ENCODE measurements at places on chromosomes 2 and 18.

GRCh38 chr2:215136669-215137328 lies 1.6 kb downstream of the ABCA12 start:
- peak; percentile 33 for DNase-seq

DNA sequence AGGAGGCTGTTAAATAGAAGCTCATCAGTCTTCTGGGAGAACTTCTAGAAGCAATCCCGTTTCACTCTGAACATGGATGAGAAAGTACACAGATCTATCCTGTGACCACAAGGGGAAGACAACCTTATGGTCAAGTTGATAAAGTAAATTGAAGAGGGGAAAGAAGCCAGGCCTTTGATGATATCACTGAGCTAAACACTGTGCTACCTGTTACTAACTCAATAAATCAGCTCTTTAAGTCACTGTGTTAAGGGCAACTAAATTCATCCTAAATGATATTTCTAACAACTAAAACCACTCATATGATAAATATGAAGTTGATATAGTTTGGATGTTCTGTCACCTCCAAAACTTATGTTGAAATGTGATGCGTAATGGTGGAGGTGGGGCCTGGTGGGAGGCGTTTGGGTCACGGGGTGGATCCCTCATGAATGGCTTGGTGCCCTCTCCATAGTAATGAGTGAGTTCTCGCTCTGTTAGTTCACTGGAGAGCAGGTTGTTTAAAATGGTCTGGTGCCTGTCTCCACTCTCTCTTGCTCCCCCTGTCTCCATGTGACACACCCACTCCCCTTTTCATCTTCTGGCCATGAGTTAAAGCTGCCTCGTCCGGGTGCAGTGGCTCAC lies 23.6 kb downstream of the OLA1 start:
- no peak for DNase-seq

- DNase-seq, result no peak
Observed at GRCh38 chr2:142533177-142533576, 344.3 kb upstream of the KYNU start.

DNA sequence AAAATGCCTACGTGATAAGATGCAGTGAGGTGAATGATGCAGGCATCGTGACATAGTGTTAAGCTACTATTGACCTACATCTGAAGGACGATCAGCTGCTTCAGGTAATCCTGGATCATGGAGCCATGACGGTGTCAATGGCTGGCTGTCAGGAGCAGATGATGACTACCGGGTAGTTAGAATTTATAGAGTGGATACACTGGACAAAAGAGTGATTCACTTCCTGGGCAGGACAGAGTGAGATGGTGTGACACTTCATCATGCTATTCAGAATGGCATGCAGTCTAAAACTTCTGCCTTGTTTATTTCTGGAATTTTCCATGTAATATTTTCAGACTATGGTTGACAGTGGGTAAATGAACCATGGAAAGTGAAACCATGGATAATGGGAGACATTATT lies 29.5 kb downstream of the METTL8 start:
- no peak for DNase-seq

- DNase-seq, result no peak
Observed at GRCh38 chr2:140893685-140894084, 1237.1 kb downstream of the LRP1B start.

- no peak for DNase-seq
Observed at GRCh38 chr2:215866606-215867005, 146.7 kb downstream of the MREG start.

DNA sequence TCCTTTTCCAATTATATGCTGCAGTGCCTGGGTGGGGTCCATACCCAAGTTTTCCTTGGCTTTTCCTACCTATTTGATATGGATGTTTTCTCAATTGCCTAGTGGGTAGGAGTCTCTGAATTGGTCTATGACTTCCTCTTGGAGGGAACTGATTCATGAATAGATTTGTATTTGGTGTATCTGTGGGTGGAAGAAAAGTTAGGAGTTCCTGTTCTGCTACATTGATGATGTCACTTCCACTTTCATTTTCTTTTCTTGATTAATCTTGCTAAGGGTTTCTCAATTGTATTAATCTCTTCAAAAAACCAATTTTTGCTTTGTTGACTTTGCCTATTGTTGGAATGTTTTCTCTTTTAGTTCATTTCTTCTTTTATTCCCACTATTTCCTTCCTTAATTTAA lies 37.4 kb upstream of the SLC9A2 start:
- DNase-seq, result no peak

DNA sequence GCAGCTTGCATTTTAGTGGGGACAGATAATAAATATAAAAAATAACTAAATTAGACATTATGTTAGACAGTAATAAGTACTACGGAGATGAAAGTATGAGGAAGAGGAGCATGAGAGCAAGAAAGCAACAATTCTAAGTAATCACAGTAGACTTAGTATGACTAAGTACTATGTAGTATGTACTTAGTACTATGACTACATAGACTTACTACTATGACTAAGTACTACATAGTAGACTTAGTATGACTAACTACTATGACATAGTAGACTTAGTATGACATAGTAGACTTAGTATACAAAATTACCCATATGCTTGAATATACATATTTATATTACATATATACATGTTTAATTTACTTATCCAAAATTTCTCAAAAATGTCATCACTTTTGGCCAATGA lies 29.3 kb downstream of the CDH20 start:
- DNase-seq, result no peak

DNA sequence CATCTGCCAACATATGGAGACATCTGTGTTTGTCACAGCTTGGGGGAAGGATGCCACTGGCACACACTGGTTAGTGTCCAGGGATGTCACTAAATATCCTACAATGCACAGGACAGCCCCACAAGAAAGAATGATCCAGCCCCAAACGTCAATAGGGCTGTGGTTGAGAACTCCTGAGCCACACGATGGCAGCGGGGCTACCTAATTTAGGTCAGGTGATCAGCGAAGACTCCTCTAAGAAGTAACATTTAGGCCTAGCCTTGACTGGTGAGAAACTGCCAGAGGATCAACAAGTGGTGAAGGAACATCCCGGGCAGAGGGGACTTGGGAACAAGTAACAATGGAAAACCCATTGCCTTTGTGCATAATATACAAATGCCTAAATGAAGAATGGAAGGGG lies 5.0 kb upstream of the TGIF1 start:
- DNase-seq, result no peak

DNA sequence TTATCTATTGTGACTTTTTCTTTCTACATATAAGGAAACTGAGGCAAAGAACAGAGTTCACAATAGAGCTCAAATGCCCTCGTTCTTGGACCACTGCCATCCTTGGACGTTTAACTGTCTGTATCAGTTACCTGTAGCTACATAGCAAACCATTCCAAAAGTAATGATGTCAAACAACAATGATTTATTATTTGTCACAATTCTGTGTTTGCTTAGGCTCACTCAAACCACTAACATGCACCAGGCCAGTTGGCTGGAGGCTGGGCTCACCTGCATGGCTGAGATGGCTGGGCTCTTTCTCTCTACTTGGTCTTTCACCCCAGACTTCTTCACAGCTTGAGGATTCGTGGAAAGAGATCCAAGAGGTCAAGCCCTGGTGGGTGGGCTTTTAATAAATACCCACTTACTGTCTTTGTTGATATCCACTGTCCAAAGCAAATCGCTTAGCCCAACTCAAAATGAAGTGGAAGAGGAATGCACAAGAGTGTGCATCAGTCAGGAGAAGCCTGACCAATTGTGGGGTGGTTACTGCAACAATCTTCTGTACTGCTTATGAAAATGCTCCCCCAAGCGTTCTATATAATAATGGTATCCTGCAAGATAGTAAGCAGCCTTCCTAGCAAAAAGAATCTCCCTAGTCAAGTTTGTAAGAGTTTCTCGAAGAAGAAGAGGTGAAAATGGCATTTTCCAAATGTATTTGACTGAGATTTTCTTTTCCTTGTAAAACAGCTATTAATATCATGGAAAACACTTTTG lies 163.5 kb upstream of the NT5C1B start:
- no peak for DNase-seq

DNA sequence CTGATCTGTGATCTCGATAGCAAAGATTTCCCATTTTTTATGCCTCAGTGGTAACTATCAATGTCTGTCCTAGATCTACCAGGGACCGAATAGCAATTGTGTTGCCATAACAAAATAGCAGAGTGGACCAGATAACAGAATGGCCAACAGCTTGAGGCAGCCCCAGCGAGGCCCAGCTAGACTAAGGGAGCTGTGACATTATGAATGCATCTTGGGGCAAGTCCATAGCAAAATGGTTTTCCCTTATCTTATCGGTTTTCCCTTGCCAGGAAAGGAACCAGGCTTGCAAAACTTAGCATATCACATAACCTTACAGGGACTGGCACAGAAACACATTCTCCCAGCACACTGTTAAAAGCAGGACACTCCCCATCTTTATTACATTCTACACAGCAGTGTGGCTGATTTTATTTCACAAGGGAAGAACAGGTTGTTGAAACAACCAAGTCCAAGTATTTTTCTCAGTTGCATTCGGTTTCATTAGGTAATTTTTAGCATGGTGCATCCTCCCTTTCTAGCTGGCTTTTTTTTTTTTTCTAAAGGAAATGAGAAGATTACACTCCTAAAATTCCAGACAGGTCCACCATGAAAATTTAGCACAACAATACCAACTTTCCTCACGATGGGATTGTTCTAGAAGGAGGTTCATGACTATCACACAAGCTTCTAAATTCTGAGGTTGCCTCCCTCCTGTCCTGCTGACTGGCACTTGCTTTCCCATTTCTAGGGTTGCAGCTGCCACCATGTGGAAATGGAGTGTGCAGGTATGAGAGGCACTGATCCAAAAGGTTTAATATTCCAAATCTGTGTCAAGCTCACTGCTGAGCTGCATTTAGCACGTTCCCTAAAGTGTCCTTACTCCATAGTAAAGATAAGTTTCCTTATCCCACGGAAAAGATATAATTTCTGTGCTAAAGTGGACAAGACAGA lies 97.0 kb upstream of the SLC35G4 start:
- no peak for DNase-seq

DNA sequence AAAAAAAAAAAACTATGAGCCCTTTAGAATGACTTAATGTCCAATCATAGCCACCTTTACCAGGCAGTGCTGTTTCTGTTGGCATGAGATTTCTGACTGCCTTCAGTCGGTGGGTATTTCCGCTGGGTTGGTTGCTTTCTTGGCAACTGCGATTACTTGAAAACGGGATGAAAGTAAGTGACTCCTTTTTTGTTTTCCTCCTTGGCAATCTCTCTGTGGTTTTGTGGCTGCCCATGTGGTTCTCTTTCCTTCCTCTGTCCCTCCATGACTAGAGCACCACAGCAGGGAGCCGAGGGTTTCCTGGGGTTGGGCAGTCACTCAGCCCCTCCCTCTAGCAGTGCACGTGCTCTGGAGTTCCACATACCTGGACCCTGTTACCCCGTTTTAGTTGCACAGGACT lies 112.1 kb downstream of the KLHL29 start:
- no peak for DNase-seq

- DNase-seq, result no peak
Observed at GRCh38 chr2:84870306-84870705, 10.6 kb downstream of the TRABD2A start.

- DNase-seq, result no peak
Observed at GRCh38 chr18:54805571-54806334, 22.5 kb upstream of the RAB27B start.

DNA sequence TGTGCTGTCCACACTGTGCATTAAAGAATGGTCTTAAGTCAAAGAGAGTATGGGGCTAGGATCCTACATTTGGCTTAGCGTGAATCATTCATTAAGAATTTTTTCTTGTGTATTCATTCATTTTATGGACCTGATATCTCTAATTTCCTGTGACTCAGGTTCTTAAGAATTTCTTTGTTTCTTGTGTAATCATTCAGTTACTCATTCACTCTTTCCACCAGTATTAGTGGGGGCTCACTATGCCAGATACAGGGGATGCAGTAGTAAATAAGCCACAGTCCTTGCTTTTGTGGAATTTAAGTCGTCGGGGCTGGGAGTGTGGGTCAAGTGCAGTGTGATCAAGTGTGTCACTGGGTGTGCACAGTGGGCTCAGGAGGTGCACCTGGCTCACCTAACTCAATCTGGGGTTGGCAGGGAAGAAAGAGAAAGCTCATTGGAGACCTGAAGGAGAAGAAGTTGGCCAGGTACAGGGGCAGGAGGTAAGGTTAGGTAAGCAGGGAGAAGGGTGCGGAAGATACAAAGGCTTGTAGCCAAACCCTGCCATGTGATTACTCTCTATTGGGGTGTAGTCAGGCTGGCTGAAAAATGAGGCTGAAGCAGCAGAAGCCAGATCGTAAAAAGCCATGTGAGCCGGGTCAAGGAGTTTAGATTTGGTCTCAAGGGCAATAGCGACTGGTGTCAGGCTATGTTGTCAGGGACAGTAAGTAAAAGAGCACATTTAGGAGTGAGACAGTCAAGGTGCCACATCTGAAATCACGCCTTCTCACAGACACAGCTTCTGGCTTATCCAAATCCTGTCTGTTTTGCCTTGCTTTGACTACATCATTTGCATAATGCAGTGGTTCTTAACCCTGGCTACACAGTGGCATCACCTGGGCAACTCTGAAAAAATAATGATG lies 67.2 kb downstream of the KCTD1 start:
- no peak for DNase-seq

GRCh38 chr2:216165711-216166110 lies 56.6 kb downstream of the XRCC5 start:
- no peak for DNase-seq

- DNase-seq, result no peak
Observed at GRCh38 chr18:7646174-7646886, 79.2 kb downstream of the PTPRM start.

DNA sequence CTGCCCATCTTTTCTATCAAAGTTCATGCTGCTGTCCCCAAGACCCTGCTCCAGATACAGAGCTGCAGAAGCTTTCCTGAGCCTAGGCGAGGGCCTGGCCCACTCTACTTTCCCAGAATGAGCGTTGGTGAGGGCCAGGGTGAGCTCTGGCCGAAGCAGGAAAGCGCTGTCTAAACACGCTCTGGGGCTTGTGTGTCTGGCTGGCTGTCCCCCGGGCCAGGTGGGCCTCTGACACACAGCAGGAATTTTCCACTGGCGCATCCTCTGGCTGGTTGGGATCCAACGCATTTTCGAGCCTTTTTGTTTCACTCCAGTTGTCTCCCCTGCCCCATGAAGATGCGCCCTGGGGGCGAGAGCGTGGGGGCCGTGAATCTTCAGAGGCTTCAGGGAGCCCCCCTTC lies 17.8 kb upstream of the KCNK3 start:
- no peak for DNase-seq

DNA sequence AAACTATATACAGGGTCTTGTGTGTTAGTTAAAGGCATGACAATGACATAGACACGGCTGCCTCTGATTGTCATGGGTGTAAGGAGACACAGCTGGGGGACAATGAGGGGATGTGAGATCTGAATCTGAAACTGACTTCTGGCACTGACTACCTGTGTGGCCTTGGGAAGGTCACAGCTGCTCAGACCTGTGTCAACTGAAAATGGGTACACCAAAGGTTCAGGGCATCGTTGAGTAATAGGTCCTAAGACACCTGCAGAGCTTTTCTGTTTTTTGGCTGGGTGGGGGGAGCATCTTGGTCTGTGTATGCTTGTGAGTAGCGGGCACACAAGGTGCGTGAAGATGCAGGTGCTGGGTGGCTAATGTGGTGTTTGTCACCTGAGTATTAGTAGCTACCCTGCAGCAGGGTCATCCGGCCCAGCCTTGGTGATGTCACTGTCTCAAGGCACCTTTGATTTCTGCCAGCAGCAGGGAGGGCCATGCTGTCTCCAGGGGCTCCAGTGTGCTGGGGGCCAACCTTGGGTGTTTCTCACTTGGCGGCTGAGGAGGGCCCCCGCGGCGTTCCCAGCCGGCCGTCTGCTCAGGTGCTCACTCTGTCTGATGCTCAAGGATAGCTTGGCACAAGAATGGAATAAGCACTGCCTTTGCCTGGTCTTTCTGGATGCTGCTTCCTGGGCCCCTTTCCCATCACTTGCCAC lies 53.1 kb upstream of the HS6ST1 start:
- DNase-seq, result no peak

- no peak for DNase-seq
Observed at GRCh38 chr2:122186761-122187222, 431.3 kb downstream of the TSN start.

Measured in T-helper 2 cell (primary cell).